D341Med (cell line): ENCODE measurements at places on chromosomes 1 and 21.
A peak's percentile ranks its signal among the peaks of the same experiment; 100 is the strongest.

DNA sequence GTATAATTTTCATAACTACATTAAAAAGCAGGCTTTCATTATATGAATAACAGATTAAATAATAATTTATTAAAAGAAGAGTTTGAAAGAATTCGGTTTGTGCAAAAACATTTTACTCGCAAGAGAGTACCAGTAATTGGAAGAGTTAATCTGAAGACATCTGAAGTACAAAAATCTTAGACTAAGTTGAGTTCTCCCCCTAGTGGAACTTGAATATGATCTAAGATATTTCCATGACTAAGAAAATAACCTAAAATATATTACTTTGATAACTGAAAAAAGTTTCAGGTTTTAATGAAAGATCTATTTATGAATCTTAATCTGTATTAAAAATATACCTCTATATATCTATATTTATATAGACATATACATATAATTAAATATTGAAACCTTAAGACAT lies 112.5 kb upstream of the GFI1 start:
- peak; percentile 8 for DNase-seq

DNA sequence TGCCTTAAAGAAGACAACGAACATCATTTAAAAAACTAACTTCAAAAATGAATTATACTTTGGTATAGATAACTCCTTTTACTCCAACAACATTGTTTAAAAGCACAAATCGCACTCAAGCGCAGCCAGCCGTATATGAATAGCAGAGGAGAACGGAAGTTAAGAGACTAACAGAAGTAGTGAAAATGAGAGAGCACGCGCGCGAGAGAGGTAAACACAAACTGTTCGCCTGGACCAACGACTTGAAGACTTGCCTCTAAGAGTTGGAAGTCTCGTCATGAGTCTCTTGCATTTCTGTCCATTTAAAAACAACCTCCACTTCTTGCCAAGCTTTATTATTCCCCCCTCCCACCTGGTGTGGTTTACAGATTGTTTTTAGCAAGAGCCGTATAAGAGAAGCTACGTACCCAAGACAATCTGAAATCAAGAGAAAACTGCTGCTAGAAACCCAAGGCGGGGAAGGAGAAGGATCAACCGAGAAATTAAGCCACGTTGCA lies 479 bp downstream of the SELENOF start:
- DNase-seq, result peak; percentile 18

- DNase-seq, result no peak
Observed at GRCh38 chr1:15618077-15618654, 908 bp downstream of the DDI2 start.

DNA sequence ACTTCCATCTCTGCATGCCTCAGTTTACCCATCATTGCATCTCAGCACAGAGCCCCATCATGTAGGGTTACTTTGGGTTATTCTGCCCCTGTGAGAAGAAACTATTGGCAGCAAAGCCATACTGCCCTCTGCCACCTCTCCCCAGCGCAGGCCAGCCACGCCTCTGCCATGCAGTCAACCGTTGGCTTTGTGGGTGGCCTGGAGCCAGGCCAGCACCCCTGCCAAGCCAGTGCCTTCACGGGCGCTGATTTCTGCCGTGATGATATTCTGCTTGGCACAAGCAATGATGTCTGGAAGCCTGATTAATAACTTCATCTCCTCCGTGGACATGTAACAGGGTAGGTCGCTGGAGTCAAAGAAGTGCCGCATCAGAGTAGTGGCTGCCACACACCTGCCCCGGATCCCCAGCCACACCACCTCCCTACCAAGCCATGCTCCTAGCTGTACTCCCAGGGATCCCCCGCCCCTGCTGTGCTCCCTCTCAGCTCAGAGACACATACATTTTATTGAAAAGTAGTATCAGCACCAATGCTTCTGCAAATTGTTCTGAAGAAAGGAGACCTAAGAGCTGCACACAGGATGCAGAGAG lies 15.0 kb upstream of the CEP85 start:
- DNase-seq, result no peak

DNA sequence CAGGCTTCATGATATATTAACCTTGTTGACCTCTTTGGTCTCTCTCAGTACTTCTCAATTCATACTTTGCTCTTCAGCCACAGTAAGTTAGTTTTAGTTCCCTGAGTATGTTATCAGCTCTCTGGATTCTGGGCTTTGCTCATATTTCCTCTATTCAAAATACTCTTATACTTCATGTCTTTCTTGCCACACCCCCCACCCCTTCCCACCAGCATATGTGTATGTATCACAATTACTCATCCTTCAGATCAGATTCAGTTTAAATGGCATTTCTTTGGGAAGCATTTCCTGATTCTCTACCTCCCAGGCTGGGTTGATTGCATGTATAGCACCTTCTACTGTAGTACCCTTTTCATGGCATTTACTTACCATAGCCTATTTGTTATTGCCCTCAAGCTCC lies 28.3 kb downstream of the SLC30A7 start:
- no peak for DNase-seq

GRCh38 chr1:53376041-53376461 lies 48.2 kb upstream of the LRP8 start:
- peak; percentile 84 for DNase-seq
